HS-5 (cell line): ENCODE measurements at places on chromosomes 7 and 10.

GRCh38 chr7:106247841-106248240 lies 36.9 kb downstream of the NAMPT start:
- no peak for DNase-seq

DNA sequence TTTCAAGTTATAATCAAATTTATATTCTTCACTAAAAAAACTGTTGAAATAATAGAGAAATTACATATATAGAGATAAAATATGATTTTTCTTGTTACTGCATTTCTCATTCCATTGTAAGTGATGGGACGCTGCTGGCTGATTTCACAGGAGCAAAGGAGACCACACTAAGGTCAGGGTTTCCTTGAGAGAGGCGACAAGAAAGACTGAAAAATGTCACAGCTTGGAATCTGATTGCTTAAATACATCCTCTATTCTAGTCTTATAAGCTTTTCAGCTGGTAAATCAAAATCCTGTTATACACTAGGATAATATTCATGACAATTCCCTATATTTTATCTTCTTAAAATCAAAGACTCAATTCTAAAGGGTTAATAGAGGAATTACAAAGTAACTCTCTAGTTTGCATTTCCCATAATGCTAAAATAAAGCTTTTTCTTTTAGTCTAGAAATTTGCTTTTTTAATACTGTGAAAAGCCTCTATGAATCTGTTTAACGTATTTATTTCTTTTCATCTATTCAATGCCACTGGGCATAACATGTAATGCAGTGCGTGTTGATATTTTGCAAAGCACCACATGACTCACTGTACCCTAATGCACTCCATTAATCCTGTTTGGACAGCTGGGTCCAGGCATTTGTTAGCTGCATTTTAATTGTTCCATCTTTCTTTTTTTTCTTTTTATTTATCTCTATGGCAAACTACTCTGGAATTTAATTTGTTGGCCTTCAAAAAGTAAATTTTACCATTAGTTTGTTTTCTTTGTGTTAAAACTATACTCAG lies 81.7 kb downstream of the RNF32 start:
- DNase-seq = no peak

DNA sequence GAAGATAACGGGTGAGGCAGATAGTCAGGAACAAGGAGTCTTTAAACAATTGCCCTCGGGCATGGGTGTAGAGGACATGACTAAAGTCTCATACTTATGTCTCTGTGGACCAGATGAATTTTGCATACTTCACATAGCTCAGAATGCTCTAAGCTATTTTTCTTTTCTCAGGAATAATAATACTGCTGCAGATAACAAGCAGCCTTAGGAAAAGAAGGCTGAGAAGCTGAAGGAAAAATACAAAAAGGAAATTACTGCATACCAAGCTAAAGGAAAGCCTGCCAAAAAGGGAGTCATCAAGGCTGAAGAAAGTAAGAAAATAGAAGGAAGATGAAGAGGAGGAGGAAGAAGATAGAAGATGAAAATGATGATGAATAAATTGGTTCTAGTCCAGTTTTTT lies 13.4 kb upstream of the ERCC6 start:
- peak; percentile 74 for DNase-seq

DNA sequence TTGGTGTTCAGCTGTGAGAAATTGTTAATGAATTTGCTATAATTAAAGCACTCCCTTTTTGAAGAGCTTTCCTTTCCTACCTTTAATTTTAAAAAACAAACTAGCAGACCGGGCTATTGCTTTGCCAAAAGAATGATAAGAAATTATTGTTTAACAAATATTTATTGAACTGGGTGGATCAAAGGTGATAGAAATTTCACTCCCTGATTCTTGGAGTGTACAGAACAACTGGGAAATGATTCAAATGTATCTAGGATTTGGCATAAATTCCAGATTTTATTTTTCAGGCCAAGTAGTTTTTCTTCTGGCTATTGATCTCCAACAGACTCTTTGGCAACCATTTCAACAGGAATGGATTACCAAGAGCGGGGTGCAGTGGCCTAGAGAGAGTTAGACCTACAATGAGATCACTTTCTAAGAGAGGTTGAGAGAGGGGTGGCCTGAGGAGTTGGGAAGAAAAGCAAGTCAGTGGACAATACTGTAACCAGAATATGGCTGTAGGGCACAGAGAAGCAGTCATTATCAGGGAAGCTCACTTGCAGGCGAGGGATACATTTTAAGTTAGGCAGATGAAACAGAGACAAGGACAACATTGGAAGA lies 71.9 kb downstream of the PLXDC2 start:
- DNase-seq = no peak

- no peak for DNase-seq
Measured at GRCh38 chr10:92054807-92055206, 131.2 kb downstream of the BTAF1 start.

GRCh38 chr7:101173752-101174244 lies 6.3 kb downstream of the NAT16 start:
- no peak for DNase-seq

DNA sequence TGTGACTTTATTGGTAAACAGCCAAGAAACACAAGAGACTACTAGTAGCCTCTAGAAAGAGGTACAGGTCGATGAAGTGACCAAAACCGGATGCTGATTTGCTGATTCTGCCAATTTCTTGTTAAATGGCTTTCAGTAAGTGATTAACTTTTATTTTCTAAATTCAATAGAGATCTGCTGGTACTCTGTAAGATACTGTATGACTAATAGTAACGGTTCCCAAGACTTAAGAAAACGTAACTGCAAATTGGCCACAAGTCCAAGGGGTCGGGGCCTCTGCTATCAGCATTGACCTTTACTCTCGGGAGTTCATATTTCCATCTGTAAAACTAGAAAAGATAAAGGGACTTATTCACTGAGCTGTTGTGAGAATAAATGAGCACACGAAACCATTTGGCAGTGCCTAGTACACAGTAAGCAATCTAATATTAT lies 1.4 kb downstream of the FAM3C start:
- no peak for DNase-seq

- no peak for DNase-seq
Measured at GRCh38 chr7:148289630-148290029, 300.9 kb upstream of the C7orf33 start.

GRCh38 chr10:110802551-110803238 lies 69.0 kb upstream of the PDCD4 start:
- DNase-seq = peak; percentile 11

DNA sequence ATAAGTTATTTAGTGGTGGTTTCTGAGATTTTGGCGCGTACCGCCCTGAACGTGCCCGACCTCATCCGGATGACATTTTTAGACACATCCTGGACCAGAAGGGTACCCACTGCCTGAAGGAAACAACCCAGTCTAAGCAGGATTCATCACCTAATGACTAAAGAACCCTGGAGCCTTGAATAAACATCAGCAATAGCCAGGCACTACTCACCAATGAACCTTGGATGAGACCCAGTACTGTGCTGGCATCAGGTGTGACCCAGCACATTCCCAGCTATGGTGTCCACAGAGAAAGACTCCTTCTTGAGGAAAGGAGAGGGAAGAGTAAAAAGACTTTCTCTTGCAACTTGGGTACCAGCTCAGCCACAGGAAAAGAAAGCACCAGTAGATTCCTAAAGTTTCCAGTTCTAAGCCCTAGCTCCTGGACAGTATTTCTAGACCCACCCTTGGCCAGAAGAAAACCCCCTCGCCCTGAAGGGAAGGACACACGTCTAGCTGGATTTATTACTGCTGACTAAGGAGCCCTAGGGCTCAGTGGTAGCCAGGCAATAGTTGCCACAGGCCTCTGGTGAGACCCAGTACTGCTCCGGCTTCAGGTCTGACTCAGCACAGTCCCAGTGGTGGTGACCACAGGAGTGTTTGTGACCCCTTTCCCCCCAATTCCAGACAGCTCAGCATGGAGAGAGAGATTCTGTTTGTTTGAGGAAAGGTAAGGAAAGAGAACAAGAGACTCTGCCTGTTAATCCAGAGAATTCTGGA lies 32.5 kb downstream of the ZNF277 start:
- DNase-seq = no peak

- peak; percentile 97 for DNase-seq
Measured at GRCh38 chr7:42097752-42098151, 139.3 kb downstream of the GLI3 start.

DNA sequence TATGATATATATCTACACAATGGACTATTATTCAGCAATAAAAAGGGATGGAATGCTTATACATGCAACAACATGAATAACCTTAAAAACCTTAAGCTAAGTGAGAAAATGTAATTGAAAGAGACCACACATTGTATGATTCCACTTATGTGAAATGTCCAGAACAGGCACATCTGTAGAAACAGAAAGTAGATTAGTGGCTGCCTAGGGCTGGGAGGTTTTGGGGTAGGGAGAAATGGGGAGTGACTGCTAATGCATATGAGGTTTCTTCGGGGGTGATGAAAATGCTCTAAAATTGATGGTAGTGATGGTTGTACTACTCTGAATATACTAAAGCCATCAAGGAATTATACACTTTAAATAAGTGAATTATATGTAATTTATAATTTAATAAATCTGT lies 14.7 kb downstream of the SLC16A9 start:
- no peak for DNase-seq

DNA sequence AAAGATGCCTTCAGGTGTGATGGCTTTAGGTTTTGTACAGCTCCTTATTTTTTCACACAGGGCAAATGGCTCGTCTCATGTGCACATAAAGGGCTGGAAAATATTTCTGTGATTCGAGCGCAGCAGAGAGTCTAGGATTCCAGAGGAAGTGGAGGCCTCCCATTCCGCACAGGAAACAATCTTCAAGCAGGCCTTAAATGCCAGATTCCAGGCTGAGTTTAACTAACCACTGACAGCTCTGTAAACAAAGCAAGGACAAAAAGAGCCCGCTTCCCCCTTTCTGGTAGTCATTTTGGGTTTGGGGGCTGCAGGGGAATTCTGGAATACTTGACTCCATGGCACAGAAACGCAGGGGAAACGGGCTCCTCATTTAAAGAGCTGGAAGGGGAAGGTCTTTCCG lies 87.2 kb downstream of the CALD1 start:
- DNase-seq = no peak

DNA sequence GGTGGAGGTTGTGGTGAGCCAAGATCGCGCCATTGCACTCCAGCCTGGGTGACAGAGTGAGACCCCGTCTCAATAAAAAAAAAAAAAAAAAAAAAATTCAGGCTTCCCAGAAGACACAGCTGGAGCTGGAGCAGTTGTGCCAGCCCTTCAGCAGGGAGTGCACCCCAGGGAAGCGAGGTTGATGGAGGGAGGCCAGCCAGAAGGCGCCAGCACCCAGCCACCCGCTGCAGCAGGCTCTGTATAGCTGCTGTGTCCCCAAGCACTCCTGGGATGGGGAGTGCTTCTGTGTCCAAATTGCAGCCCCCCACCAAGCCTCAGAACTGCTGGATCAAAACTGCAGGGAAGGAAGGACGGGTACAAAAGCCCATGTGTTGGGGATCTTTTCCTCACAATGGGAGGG lies 47.8 kb downstream of the COBL start:
- DNase-seq = no peak

DNA sequence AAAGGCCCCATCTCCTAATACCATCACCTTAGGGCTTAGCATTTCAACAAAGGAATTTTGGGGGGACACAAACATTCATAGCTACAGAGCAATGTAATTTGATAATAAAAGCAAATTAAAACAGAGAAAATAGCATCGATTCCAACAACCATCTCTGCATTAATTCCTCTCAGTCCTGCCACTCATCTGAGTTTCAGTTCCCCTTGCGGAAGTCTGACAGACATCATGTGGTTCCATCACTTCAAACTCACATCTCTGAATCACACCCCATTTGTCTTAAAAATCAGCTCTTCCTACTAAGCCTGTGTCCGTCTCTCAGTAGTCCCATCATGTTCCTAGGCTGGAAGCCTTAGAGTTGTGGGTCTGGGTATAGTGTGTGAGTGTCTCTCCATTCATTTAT lies 3.6 kb downstream of the ADCK2 start:
- no peak for DNase-seq

- no peak for DNase-seq
Measured at GRCh38 chr7:127904670-127904985, 126.6 kb downstream of the LRRC4 start.

DNA sequence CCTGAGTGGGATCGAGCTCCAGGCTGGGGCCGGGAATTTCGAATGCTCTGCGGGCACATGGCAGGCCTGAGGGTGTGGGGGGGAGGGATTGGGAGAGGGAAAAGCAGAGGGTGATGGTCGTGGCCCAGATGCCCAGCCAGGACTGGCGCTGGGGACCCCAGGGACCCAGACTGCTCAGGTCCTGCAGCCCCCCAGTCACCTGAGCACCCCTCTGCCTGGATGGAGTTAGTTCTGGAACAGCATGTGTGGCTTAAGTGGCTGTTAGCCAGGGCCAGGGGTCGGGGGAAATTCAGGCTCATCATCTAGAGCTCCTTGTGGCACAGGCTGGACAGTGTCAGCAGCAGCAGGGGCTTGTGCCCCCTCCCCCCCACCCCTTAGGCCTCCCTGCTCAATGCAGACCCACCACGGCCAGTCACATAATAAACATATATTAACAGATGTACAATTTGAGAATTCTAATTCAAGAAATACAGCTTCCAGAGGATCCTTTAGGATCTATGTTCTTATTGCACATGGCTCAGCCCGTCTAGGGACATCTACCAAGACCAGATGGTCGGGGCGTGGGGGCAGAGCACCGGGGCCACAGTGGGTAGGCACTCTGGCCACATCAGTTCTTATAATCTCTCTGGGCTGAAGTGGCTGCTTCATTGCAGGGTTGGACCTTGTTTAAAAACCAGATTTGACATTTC lies 22.2 kb downstream of the DNAJB12 start:
- no peak for DNase-seq

GRCh38 chr7:157488966-157489365 lies 152.2 kb downstream of the DNAJB6 start:
- no peak for DNase-seq
